ENCODE measurements at places on chromosomes 2 and 18.

DNA sequence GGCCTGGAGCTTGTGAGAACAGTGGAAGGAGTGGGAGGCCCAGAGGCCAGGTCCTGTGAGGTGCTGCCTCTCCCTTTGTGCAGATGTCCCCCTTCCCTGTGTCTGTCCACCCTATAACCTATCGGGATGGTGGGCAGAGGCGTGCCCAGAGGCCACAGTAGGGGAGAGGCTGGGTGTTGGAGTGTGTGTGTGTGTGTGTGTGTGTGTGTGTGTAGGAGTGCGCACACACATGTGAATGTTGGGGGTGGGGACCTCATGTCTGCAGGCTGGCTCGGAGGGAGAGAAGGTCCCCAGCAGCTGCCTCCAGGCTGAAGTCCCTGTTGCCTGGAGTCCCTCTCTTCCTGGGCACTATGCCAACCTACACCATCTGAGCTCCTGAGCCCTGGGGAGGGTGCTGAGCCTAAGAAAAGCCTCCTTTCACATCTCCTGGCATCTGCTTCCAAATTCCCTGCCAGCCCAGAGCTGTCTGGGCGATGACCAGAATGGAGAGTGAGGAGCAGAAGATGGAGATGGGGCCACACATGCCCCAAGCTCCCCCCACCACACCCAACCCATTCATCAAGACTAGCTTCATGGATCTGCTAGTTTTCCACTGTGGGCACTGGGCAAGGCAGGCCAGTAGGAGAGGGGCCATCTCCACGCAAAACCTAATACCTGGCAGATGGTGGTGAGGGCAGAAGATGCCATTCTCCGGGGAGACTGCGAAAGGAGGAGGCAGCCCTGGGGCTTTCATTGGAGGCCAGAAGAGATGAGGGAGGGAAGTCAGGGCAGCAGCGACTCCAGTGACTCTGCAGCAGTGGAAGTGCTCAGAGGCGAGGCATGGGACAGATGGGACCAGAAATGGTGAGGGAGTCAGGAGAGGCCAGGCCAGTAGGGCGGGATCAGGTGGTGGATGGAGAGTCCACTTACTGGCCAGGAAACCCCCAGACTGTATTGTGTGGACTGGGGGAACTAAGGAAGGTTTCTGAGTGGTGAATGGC lies 20.3 kb downstream of the KCNK3 start:
- no peak for DNase-seq

- no peak for DNase-seq
These were observed 102.3 kb downstream of the SPHKAP start for GRCh38 chr2:228079194-228079593.

DNA sequence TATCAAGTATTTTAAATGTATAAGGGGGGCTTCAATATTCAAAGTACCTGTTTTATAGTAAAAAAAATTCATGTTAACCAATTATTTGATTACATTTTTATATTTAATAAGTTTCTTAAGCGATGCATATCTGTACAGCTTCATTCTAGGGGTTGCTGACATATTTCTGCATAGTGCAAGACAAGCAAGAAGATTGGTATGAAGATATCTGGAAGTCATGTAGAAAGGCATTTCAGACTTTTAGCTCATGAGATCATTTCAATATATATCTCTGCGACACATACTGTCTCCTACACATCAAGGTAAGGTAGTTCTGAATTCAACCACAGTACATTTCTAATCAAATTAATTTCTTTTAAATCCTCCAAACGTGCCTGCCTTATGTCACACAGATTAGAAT lies 73.1 kb downstream of the MEMO1 start:
- no peak for DNase-seq

DNA sequence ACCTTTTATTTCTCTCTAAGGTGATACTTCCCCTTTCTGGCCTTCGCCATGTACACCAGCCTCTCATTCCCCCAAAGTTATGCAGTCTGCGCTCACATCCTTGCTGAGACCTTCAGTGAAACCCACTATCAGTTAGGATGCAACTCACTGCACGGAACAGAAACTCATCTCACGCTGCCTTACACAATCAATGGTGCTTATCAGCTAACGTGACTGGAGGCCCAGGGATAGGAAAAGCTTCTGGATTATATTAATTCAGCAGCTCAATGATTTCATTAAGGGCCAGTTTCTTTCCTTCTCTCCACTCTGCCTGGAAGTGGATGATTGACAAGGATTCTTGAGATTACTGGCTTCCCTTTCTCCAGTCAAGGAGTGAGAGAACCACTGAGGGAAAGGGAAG lies 44.8 kb downstream of the CDH2 start:
- DNase-seq = no peak

DNA sequence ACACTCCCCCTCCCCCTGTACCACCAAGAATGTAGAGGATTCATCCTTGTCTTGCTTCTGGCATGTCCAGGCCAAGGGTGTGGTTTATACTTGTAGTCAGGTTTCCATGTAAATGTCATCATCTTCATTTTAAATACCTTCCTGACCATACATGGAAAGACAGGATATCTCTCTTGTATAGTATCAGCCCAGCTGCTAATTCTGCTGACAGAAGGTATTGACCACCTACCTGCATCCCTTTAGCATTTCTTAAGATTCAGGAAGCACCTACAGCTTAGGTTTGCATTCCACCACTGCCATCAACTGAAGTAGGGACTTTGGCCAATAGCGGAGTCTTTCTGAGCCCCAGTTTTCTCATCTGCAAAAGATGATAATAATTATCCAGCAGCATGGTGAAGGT lies 22.9 kb upstream of the FSHR start:
- DNase-seq = no peak

Measured in esophagus squamous epithelium (tissue), 5 donors.